ENCODE measurements at places on chromosomes 3 and 15.
A peak's percentile ranks its signal among the peaks of the same experiment; 100 is the strongest.

- DNase-seq = no peak
Measured at GRCh38 chr15:78450285-78450858, 12.4 kb downstream of the IREB2 start.

DNA sequence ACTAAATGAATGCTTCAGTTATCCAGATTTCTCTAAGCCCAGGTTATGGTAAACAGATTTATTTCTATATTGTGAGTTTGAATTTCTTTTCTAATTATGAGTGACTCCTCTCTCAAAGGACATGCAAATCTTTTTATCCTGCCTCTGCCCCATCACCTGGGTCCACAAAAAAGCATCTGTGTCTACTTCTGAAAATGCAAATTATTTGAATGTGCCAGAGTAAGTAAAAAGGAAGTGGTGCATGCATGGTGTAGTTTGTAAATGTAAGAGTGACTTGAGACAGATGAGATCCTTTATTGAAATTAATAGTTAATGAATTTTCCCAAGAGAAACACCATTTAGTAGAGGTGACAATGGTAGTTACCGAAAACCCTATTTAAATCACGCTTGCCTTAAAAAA is 26.9 kb downstream of the MCTP2 start:
- no peak for DNase-seq

GRCh38 chr3:68728343-68728742 is 204.0 kb downstream of the TAFA4 start:
- no peak for DNase-seq

DNA sequence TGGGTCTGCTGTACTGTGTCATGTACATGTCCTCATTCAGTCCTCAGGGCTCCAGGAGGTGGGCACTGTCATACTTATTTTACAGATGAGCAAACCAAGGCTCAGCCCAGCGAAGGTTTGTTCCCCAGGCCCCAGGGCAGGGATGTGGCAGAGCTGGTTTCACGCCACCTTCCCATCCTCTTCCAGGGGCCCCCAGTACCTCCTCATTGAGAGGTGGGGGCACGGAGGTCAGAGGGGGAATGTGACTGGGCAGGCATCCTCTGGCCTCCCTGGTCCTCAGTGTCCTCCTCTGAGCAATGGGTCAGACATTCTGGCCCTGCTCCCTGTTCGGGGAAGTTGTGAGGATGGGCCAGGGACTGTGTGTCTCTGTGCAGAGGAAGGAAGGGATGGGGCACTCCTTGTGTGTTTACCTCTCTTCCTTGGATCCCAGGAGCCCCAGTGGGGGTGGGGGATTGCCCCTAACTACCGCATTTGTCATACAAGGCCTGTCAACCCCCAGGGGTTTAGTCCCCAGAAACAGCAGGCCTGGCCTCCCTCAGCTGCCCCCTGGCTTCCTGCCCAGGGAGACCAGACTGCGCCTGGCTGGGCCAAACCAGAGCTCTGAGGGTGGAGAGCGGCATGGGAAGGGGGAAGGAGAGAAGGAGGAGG is 65.9 kb upstream of the LCTL start:
- no peak for DNase-seq

GRCh38 chr3:80542456-80542855 is 774.7 kb upstream of the ROBO1 start:
- DNase-seq = no peak

DNA sequence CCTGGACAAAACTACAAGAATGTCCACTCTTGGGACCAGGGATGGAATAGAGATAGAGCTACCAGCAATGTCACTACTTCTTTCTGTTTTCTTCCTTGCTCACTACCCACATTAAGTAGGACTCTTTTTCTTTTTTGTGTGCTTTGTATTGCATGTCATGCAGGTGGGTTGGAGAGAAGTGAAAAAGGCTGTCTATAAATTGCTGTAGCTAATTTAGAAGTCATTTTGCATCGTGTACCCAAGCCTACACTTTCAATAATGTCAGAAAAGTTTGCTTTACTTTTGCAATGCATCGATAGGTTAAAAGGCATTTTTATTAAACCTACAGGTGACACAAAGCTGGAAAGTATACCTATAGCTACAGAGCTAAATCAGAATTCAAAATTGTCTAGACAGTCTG is 58.9 kb downstream of the GTF2E1 start:
- DNase-seq = no peak

GRCh38 chr15:90478846-90479481 is 50.8 kb upstream of the CRTC3 start:
- no peak for DNase-seq

GRCh38 chr3:119536757-119537156 is 22.7 kb downstream of the CD80 start:
- no peak for DNase-seq

DNA sequence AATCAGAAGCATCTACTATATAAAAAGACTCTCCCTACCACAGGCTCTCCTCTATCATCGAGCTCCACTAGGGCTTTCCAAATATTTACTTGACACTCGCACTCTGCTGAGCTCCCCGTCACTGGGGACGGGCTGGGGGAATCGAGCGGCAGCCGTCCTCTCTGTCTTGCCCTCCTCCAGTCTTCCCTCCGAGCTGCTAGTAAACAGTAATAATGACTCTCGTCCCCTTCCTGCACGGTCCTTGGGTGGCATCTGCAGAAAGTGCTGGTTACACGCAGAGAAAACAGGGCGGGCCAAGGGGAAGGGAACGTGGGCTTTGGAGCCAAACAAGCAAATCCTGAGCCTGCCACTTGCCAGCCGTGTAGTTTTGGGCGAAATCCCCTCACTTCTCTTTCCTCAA is 96.6 kb downstream of the LRIG1 start:
- DNase-seq = no peak

- peak; percentile 93 for DNase-seq
Measured at GRCh38 chr15:52008698-52009434, 10.2 kb upstream of the MAPK6 start.

All from mesendoderm (in vitro differentiated cells).